ENCODE measurements at places on chromosomes 11 and 22. TPM values are rescaled to one million over a fixed set of nuclear protein-coding genes. Genes with fewer than 3 reads are reported as not detected.

Gene FOXR1
- not detected for total RNA-seq

Gene ASPHD2
- total RNA-seq = 1.5 TPM

Gene HBD
- total RNA-seq = 5.9 TPM

Gene RASSF10
- total RNA-seq = not detected

Gene SPTBN2
- total RNA-seq = 0.51 TPM

Gene PRRG4
- total RNA-seq = 0.33 TPM

Gene EMID1
- total RNA-seq = 0.50 TPM
